Forelimb muscle (tissue), 1 donor: ENCODE measurements at places on chromosomes 7 and 10. TPM values are rescaled to one million over a fixed set of nuclear protein-coding genes. Genes with fewer than 3 reads are reported as not detected.

SNX10 gene
- polyA plus RNA-seq: 2.2 TPM

GDF10 gene
- 3.2 TPM for polyA plus RNA-seq

RSU1 gene
- 93.8 TPM for polyA plus RNA-seq

ARHGEF35 gene
- polyA plus RNA-seq: 1.2 TPM

MMD2 gene
- not detected for polyA plus RNA-seq

PLCE1 gene
- 47.9 TPM for polyA plus RNA-seq

PHYHIPL gene
- polyA plus RNA-seq: 1.1 TPM

NYAP1 gene
- polyA plus RNA-seq: 1.8 TPM

RHOBTB1 gene
- 20.7 TPM for polyA plus RNA-seq

METTL27 gene
- polyA plus RNA-seq: 1.9 TPM

SEMA3C gene
- polyA plus RNA-seq: 139 TPM

TMEM176A gene
- 14.3 TPM for polyA plus RNA-seq

VIPR2 gene
- polyA plus RNA-seq: 9.4 TPM
